ENCODE measurements at places on chromosomes 1 and 21.
A peak's percentile ranks its signal among the peaks of the same experiment; 100 is the strongest.

GRCh38 chr21:7953058-7953457 is 2568.3 kb upstream of the TPTE start:
- DNase-seq = no peak

DNA sequence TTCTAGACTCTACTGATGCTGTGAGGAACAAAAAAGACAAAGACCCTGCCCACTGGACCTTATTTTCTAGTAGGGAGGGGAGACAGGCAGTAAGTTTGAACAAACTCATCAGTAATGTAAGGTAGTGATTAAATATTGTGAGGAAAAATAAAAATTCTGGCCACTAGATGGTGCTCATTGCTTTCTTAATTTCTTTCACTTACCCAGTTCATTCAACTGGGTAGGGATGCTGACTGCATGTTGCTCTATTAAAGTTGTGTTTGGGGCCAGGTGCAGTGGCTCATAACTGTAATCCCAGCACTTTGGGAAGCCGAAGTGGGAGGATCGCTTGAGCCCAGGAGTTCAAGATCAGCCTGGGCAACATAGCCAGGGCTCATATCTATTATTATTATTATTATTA is 6.3 kb upstream of the KYAT3 start:
- DNase-seq = no peak

DNA sequence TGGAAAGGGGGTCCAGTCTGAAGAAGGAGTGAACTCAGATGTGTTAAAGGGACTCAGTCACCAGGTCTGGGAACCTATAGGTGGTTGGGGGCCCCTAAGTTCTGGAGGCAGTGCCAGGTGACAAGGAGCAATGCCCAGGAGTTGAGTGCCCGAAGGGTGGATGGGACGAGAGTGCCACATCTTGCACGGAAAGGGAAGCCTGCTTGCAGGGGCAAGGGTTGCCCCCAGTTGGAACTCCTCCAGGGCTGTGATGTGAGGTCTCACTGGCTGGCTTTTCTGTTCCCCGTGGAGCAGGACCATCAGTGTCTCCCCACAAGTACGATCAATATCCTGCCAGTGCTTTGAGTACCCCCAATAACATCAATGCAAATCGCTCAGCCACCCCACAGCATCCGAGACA is 107.3 kb downstream of the TOMM20 start:
- DNase-seq = no peak

DNA sequence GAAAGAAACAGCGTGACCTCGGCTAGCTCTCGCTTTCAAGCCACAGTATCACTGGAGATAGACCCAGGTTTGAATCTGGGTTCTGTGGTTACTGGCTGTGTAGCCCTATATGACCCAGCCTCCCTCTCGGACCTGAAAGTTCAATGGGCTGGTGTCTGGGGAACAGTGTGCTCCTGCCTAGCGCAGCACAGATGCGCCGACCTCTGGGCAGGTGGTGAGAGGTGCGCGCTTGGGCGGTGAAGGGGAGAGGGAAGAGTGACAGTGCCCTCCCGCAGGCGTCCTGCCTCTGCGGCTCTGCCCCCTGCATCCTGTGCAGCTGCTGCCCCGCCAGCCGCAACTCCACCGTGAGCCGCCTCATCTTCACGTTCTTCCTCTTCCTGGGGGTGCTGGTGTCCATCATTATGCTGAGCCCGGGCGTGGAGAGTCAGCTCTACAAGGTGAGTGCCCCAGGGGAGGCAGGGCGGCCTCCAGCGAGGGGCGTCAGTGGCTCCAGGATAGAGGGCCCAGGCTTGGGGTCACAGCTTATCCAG is 10.5 kb downstream of the SERINC2 start:
- DNase-seq = no peak

- no peak for DNase-seq
These were observed 55.9 kb downstream of the MT1HL1 start for GRCh38 chr1:236948381-236948780.

DNA sequence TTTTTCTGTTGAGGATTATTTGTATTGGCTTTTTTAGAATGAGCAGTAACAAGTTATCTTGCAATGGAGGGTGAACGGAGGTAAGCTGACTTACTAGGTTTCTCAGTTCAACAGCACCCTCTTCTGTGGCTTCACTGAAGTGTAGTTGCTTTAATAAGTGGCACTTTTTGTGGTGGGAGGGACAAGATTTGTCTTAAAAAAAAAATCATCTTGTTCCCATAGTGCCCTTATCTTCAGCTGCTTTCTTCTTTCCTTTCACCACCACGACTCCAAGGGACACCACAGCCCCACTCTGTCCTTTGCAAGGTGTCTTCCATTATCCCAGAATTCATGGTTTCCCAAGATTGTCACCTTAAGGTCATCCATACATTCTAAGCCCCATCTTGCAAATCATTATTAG is 92.9 kb downstream of the PIGK start:
- peak; percentile 75 for DNase-seq

GRCh38 chr1:14522926-14523241 is 75.6 kb upstream of the KAZN start:
- no peak for DNase-seq

DNA sequence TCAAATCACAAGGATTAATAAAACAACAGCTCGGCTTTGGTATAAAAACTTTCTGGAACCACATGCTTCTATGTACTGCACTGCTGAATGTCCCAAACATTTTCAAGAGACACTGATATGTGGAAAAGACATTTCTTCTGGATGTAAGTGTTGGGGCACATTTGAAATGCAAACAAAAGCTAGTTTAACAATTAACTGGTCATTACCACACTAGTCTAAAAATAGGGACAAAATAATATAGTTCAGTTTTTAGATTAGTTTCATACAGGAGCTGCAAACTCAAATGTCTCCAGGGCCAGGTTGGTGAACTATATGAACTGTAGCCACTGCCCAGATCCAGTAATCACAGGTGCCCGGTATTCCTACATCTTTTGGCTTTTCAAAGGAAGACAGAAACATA is 3.2 kb downstream of the IL23R start:
- no peak for DNase-seq

- DNase-seq = no peak
These were observed 12.4 kb downstream of the SLC1A7 start for GRCh38 chr1:53129891-53130597.

GRCh38 chr1:36844917-36845316 is 189.4 kb downstream of the GRIK3 start:
- DNase-seq = no peak

GRCh38 chr21:38813143-38813542 is 7.4 kb downstream of the ETS2 start:
- DNase-seq = no peak

DNA sequence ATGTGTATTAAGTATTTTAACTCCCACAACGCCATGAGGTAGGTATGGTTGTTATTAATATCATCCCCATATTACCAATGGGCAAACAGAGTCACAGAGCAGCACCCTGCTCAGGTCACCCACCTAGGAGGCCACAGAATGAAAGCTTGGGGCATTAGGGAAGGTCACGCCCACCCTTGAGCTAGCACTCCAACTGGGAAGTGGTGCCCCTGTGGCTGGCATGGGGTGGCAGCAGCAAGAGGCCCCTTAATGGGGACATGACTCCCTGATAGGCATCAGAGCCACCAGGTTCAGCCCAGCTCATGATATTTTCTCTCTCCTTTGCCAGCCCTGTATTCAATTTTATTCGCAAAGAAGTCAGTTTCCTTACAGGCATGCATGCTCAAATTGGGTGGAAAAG is 90.6 kb downstream of the DMRTB1 start:
- DNase-seq = no peak
